ENCODE measurements at places on chromosomes 12 and 14.

GRCh38 chr14:92523752-92524151, 10.2 kb downstream of the RIN3 start:
- no peak for DNase-seq

DNA sequence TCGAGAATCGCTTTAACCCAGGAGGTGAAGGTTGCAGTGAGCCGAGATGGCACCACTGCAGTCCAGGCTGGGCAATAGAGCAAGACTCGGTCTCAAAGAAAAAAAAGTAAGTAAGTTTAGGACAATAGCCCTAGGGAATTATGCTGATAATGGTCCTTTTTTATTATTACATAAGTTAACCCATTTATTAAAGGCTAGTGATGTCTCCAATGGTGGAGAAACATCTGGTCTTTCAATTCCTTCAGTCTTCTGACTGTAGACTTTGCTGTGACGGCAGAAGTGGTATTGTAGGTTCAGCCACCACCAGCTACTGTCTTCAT, 27.4 kb downstream of the DDX47 start:
- no peak for DNase-seq

DNA sequence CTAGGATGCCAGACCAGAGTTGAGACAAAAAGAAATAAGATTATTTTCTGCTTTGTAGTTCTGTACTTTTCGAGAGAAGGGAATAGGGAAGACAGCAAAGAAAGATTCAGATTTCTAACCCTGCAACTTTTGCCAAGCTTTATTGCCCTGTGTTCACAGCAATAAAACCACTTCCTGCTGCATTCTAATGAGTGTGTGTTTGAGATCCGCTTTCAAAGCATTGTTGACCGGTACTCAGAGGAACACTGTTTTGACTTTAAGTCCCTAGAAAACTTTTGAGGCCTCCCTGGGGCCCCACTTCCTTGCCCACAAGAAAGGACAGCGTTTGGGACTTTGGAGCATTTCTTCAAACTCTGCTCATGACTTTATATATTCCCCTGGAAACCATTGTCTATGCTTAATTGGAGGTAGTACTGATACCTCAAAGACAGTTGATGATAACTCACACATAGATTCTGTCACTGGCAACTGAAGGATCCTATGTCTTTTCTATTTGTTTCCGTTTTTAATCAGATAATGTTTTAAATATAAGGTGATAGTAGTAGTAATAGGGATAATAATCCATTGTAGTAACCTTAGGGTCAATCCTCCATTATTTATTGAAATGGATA, 1.3 kb downstream of the RNASE6 start:
- no peak for DNase-seq

DNA sequence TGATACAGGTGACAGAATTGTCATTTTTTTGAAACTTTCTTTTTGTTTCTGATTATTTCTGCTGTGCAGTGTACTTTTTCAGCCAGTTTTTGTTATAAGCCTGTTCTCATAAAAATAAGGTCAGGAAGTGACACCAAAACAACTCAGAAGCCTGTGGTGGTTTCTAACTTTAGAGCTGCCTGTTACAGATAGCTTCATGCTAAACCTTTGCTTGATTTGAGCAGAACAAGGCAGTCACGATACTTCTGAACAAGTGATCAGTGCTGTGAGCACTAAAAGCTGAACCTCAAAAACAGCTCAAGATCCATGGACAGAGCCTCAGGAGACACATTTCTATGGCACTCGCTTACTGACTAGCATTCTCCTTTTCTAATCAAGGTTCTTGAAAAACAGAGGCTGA, 82.0 kb downstream of the PRKCH start:
- DNase-seq = no peak

GRCh38 chr12:115942346-115942745, 335.1 kb downstream of the MED13L start:
- DNase-seq = no peak

GRCh38 chr14:58282925-58283593, 15.3 kb upstream of the ARID4A start:
- no peak for DNase-seq

DNA sequence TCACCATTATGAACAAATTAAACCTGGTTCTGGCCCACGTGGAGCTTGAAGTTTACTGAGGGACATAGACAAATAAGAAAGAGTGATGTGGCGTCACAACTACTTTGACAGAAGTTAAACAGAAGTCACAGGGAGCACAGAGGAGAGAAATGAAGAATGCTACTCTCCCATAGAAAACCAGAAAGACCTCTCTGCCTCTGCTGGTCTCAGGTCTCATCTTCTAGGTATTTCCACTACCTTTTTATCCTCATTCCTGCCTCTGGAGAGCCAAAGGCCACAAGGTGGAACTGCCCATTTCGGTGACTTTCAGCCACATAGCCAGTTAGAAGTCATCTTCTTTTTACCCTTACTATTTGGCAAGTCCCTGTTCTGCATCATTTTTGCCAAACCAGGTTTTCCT, 170.5 kb downstream of the CAND1 start:
- no peak for DNase-seq

DNA sequence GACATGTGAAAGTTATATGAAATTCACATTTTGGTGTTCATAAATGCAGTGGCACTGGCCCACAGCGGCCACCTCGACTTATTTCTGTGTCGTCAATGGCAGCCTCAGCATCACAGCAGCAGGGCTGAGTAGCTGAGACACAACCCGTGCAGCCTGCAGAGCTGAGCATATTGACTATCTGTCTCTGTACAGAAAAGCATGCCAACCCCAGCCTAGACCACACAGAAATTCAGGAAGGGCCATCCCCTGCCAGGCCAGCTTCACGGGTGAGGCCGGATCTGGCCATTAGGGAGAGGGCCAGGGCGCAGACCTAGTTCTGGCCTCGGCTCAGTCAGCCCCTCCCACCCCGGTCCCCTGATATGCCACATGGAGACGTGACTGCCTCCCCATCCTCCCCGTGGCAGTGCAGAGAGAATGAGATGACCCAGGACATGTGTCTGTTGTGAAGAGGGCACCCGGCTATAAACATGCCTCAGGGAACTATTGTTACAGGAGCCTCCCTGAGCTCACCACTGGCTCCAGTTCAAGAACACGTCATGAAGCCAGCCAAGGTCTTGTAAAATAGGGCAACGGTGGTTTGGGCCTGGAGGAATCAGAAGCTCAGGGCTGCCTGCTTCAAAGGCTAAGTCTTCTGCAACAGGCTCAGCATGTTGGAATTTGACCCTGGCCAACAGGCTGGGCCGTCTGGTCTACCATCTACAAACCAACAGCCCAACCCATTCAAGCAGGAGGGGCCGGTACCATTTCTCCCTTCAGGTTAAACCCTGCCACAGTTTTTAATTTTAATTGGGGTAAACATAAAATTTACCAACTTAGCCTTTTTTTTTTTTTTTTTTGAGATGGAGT, 25.5 kb downstream of the SCARB1 start:
- DNase-seq = peak; percentile 99

DNA sequence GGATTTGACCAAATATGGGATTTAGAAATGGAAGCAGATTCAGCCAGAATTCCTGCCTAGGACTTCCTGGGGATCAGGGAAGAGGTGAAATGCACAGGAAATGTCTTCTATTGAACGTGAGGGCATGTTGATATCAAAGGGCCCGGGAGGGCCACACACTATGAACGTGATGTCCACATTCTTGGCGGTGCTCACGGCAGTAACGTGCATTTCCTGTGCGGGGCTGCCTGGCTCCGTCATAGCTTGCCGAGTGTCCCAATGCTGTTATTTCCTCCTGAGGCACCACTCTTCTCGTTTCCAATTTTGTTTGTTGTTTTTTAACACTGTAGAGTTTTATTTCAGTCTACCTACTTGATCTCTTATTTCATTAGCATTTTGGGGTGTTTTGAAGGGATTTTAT, 67.3 kb downstream of the ZNF664 start:
- no peak for DNase-seq

GRCh38 chr14:91417120-91417982, at the start of gene CCDC88C:
Gene CCDC88C, minus strand, starts transcription at chr14:91417820. Its CDS starts 130 bp downstream, at chr14:91417690.
- DNase-seq = no peak

DNA sequence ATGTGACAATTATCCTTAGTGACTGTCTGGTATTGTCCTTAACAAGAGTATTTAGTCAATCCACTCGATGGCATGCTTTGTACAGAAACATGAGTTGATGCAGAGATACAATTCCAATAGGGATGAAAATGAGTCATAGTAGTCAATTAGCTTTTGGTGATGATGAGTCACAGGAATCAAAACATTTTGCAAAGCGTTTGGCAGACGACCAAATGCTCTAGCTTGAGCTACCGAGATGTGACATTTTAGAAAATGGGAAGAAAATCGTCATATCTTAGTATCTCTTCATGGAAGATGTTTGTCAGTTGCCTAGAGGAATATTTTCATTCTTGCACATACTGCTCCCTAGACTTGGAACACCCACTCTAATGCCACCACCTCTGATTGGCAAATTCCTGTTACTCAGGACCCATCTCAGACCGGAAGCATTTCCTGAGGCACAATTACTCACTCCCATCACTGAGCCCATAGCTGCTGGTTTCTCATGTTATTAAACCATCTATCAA, 95.0 kb downstream of the LMNTD1 start:
- DNase-seq = peak; percentile 86

DNA sequence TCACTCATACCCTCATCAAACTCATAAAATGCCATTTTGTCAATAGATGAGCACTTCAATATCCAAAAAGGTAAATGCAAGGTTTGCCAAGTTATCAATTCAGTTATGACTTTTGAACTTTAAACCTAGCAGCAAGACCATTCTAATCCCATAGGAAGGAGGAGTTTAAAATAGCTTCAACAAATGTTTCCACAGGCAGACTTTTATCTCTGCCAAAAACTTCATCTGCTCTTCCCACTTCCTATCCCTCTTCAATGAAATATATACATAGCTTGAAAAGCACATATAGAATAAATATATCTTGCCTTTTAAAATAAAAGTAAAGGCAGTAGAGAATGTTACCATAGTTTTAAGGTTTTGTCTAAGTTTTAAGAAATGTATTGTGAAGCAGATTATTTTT, 1749.1 kb upstream of the SEL1L start:
- no peak for DNase-seq

GRCh38 chr14:105602243-105602750, 75.9 kb downstream of the TMEM121 start:
- no peak for DNase-seq

GRCh38 chr12:107032266-107032665, 45.3 kb upstream of the MTERF2 start:
- no peak for DNase-seq

DNA sequence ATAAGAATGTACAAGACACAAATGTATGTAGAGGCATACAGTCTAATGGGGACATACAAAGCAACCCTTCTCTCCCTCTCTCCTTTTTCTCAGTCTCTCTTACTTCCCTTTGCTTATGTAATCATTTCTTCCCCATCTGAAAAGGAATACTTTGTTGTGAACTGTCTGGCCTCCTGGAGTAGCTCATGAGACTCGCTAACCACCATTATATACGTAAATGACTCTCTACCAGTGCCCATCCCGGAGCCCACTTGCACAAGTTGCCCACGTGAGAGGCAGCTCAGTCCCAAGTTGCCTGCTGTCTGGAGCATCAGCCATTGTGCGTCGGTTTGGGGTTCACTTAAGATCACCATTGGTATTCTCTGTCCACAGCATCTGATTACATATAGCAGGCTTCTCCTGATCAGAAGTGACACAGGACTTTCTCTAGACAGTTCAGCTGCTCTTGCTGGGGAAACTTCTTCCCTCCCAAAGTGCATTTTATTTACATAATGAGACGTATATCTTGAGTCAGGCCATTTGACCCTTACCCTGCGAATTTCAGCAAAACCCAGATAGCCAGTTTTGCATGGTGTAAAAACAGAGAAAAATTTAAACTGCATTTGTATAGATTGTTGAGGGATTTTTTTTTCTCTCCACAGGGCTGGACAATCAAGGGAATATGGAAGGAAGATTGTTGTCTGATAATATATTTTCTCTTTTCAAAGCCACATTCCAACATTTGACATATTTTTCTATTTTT, 220.7 kb upstream of the EGLN3 start:
- no peak for DNase-seq

DNA sequence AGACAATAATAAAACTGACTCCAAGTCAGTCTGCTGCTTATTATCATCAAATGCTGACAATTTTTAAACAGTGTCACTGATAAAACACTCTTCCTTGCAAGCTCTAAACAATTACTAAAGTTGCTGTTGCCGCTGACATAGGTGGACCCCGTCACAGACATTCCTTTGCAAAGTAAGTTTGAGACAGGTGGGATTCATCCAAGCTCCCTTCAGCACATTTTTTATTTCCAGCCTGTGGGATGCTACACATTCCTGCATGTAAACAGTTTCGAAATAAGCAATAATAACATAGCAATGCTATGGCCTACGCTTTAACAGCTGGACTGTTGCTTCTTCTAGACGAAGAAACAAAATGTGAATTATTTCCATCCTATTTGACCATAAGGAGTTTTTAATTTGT, 85.4 kb upstream of the HIF1A start:
- DNase-seq = peak; percentile 86

DNA sequence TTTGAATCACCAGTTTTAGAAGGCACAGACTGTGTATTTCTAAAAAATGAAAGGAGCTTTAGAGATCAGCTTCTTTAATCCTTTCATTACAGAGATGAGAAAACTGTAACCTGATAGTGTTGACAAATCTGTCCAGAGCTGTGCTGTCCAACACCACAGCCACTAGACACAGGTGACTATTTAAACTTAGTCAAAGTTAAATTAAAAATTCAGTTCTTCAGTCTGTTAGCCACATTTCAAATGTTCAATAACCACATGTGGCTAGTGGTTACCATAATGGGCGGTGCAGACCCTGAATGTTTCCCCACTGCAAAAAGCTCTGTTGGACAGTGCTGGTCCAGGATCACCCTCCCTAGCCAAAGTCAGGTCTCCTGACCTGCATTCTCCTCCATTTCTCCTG, 21.6 kb downstream of the DAD1 start:
- no peak for DNase-seq

DNA sequence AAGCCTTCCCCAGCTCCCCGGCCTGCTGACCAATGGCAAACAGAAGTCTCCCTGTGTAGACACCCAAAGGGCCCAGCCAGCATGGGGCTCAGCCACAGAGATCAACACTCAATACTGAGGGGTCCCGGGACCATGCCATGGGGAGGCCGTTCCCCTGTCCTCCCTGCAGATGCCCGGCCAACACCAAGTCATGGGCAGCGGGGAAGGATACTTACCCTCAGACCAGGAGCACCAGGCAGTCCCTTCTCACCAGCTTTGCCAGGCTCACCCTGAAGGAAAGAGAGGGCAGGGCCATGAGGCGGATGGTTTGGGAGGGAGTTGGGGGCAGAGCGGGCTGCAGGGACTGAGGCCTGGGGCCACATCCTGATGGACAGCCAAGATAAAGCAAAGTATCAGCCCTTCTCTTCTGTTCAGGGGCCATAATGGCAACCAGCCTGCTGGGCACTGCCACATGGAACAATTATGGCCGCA, 19.9 kb downstream of the COL2A1 start:
- no peak for DNase-seq

DNA sequence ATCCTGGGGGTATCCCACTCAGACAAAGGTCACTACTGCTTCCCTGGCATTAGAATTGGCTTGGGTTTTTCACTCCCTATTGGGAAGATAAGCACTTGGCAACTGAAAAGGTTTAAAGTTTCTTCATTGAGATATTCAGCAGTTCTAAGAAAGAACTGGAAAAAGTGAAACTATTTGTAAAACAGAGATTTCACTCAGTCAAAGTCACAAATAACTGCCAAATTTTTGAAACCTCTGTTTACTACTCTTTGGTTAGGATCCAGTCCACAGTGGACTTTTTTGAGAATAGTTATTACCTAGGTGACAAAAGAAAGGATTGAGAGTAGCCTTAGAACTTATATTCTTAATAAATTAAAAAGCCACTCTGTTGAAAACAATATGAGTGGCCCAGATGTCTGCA, 84.8 kb downstream of the FIGNL2 start:
- DNase-seq = no peak
